Activated T-cell treated with anti-CD3 and anti-CD28 coated beads, Interleukin-2, amount 50 U/mL, for 72 hours (primary cell): ENCODE measurements at places on chromosomes 2 and 18. TPM values are rescaled to one million over a fixed set of nuclear protein-coding genes. Genes with fewer than 3 reads are reported as not detected.

- no peak overlapping the region for H3K27ac ChIP-seq
- no peak overlapping the region for H3K4me3 ChIP-seq
- H3K27me3 ChIP-seq, result peaks cover 6% of the 10 kb centered on the region
- H3K4me1 ChIP-seq, result peaks cover 14% of the 10 kb centered on the region
- no peak for DNase-seq
These were observed 5.4 kb upstream of the FAM124B start for GRCh38 chr2:224407241-224407701.

Gene SAG
- total RNA-seq, result 0.02 TPM

Gene IL1R1
- total RNA-seq, result 14.3 TPM

GRCh38 chr2:124778076-124778475 lies 753.0 kb downstream of the CNTNAP5 start:
- no peak overlapping the region for H3K27ac ChIP-seq
- H3K36me3 ChIP-seq, result no peaks in the 10 kb centered on the region
- H3K27me3 ChIP-seq, result no peaks in the 10 kb centered on the region
- no peaks in the 10 kb centered on the region for H3K4me1 ChIP-seq
- DNase-seq, result no peak
- H3K4me3 ChIP-seq, result no peak overlapping the region

DNA sequence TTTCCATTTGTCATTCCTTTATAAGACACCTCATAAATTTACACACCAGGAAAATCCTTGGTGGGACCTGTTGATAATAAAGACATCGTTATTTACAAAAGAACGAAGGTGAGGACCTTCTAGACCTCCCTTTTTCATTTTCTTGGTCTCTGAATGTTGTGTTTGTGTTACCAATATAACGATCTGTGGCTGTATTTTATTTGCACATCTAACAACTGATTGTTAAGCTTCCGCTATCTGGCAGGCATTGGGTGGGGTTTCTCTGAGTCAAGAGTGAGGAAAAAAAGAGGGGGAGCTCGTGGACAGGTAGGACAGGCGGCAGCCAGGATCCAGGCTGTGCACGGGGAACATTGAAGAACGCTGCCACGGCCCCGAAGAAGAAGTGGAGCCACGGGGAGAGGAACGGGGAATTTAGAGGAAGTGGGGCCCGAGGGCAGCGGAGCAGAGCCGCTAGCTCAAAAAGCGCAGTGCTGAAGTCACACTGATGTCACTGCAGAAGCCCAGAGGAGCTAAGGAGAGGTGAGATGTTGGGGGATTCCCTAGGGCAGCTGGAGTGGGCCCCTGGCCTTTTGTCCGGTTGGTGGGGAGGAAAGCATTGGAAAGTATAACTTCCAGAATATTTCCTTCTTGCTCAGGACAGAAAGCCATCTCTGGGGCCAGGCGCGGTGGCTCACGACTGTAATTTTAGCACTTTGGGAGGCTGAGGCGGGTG lies 20.9 kb upstream of the DNMT3A start:
- no peaks in the 10 kb centered on the region for H3K36me3 ChIP-seq
- DNase-seq, result peak; percentile 71
- peak overlapping the region; percentile 95 for H3K27ac ChIP-seq
- H3K27me3 ChIP-seq, result no peaks in the 10 kb centered on the region
